ENCODE measurements at places on chromosomes 4 and X.

DNA sequence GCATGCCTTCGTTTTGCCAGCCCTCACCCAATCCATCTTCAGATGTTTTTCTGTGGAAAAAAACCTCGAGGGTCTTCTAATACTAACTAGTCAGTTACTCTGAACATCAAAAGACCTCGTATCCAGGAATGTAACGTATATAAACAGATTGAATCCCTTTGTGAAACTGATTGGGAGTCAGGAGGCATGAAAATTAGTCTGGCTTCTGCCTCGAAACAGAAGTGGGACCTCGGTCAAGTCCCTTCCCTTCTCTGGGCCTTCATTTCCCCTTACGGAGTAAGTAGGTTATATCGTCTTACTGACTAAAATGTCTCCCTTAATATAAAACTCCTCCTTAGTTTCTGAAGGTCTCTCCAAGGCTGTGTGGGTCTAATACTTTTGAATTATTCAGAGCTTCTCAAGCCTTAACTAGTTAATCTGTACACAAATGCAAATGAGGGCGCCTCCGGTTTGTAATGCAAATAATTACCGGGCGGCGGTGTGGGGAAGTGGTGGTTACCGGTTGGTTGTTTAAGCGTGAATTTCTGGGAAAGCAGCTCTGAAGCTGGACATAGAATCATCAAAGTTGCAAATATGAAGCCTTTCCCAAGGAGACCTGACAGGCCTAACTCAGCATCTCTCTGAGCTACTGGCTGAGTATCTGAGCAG lies 11.4 kb upstream of the NKRF start:
- H3K36me3 ChIP-seq: no peaks in the 10 kb centered on the region
- H3K27me3 ChIP-seq: no peaks in the 10 kb centered on the region
- no peaks in the 10 kb centered on the region for H3K4me1 ChIP-seq
- H3K27ac ChIP-seq: no peak overlapping the region
- no peak overlapping the region for H3K4me3 ChIP-seq

GRCh38 chr4:52979020-52979419 lies 116.9 kb downstream of the RASL11B start:
- H3K27me3 ChIP-seq: no peaks in the 10 kb centered on the region
- DNase-seq: no peak
- H3K36me3 ChIP-seq: no peaks in the 10 kb centered on the region
- no peak overlapping the region for H3K27ac ChIP-seq
- no peaks in the 10 kb centered on the region for H3K4me1 ChIP-seq

DNA sequence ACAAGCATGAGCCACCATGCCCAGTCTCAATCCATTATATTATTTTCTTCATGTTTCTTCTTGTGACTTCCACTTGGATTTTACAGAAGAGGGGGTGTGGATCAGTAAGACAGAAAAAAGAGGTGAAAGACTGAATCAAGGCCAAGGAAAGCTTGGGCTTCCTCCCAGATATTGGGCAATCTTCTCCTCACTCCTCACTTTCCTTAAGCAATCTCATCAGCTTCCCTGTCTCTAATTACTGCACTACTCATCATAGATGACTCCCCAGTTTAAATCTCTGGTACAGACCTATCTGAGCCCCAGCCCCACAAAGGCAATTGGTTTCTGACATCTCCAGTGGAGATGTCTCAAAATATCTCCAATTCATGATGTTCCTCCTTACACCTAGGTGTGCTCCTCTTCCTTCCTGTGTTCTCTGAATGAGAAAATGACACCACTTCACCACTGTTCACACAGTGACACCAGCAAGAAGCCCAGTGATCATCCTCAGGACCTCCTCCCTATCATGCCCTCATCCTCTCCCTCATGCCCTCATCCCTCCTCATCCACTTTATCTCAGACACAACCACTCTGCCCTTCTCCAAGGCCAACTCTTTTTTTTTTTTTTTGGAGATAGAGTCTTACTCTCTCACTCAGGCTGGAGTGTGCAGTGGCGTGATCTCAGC lies 44.8 kb upstream of the HERC6 start:
- no peaks in the 10 kb centered on the region for H3K27me3 ChIP-seq
- no peak overlapping the region for H3K27ac ChIP-seq
- no peaks in the 10 kb centered on the region for H3K36me3 ChIP-seq
- no peaks in the 10 kb centered on the region for H3K4me1 ChIP-seq

- no peaks in the 10 kb centered on the region for H3K36me3 ChIP-seq
- no peaks in the 10 kb centered on the region for H3K4me1 ChIP-seq
- H3K27ac ChIP-seq: no peak overlapping the region
- no peak for DNase-seq
- no peak overlapping the region for H3K4me3 ChIP-seq
- no peaks in the 10 kb centered on the region for H3K27me3 ChIP-seq
These were observed 30.0 kb upstream of the FGG start for GRCh38 chr4:154642373-154643009.

GRCh38 chrX:47623540-47624027 lies 3.9 kb upstream of the SYN1 start:
- no peak overlapping the region for H3K4me3 ChIP-seq
- no peak overlapping the region for H3K27ac ChIP-seq
- H3K4me1 ChIP-seq: peaks cover 2% of the 10 kb centered on the region
- no peaks in the 10 kb centered on the region for H3K36me3 ChIP-seq

DNA sequence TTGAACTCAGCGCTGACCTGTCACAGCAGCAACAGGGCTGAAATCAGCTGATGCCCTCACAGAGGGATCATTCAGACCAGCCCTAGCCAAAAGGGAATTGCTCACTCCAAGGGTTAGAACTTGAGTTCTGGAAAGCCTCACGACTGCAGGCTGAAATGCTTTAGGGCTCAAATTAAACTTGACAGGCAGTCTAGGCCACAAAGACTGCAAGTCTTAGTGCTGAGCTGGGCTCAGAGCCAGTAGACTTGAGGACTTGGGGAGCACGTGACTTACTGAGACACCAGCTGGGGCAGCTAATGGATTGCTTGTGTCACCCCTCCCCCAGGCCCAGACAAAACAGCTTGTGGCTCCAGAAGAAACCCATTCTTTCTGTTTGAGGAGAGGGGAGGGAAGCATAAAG lies 119.0 kb upstream of the SLC6A14 start:
- no peaks in the 10 kb centered on the region for H3K4me1 ChIP-seq
- H3K27ac ChIP-seq: no peak overlapping the region
- H3K4me3 ChIP-seq: no peak overlapping the region
- H3K36me3 ChIP-seq: no peaks in the 10 kb centered on the region

GRCh38 chrX:49212209-49212608 lies 12.2 kb upstream of the SYP start:
- H3K27ac ChIP-seq: no peak overlapping the region
- no peaks in the 10 kb centered on the region for H3K4me1 ChIP-seq
- DNase-seq: no peak
- H3K4me3 ChIP-seq: no peak overlapping the region
- H3K36me3 ChIP-seq: no peaks in the 10 kb centered on the region
- no peaks in the 10 kb centered on the region for H3K27me3 ChIP-seq
